ENCODE measurements at places on chromosomes 7 and 10.

DNA sequence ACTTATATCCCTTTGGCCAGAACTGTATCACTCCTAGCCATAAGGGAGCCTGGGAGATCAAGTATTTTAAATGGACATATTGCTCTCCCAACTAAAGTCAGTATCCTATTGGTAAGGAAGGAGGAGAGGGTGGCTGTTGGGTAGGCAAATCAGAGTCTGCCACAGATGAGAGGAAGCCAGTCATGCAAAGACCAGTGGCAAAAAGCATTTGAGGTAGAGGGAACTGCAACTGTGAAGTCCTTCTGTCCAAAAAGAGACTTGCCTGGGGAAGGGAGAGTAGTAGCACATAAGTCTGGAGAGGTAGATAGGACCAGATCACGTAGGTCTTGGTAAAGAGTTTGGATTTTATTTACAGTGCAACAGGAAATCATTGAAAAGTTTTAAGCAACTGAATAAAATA lies 8.8 kb upstream of the CCNJ start:
- DNase-seq: no peak

DNA sequence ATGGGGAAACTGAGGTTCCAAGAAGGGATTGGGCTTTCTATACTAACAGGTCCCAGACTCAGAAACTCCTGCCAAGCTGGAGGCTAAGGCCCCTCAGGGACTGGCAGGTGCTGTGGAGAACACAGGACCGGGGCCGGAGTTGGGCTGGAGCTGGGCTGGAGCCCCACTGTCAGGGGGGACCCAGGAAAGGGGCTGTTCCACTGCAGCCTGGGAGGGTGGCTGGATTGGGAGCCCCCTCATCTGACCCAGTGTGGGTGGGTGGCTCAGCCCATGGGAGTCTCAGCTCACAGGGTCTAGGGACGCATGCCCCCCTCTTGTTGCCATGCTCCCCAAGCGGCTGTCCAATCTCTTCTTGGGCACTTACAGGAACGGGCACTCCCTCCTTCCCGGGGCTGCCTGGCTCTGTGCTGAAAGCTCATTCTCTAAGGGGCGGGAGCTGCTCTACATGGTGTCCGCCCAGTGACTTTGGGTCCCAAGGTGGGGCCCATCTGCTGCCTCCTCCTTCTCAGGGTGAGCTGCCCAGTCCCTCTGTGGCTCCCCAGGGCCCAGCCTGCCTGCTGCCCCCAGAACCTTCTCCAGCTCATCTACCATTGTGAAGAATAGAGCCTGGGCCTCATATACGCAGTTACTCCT lies 126.5 kb downstream of the MYL10 start:
- DNase-seq: peak; percentile 22

DNA sequence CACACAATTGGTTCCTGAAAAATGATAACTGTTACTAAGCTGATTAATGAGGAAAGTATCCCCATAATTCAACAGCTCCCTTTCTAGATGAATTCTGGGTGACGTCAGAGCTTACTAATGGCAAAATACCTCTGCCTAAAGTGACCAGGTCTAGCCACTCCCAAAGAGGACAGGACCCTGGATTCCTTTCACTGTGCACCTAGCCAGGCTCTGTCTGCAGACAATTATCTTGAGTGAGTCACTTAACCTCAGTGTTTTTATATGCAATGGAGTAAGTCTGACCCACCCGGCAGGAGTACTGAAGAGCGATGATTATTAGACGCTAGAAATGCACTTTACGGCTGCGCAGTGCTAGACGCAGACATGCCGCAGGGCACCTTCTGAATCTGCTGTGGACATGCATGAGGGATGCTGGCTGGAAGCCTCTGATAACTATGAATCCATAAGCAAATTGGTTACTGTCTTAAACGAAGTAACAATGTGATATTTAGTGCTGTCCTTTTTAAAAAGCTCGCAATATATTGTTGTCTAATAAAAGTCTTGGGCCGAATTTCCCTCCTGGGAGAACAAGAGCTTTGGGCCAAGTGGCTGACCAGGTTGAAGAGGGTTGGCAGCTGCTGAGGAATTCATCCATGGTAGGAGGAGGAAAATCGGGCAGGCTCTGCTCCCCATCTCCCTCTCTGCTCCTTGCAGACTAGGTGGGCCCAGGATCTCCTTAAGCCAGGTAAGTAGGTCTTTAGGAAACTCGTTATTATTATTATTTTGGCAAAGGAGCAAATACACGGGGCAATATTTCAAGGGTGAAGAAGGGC lies 4.6 kb upstream of the INPP5A start:
- DNase-seq: no peak

- DNase-seq: peak; percentile 60
These were observed 2.3 kb upstream of the NRP1 start for GRCh38 chr10:33336582-33337325.

GRCh38 chr10:133249094-133249780 lies 11.6 kb downstream of the VENTX start:
- no peak for DNase-seq

DNA sequence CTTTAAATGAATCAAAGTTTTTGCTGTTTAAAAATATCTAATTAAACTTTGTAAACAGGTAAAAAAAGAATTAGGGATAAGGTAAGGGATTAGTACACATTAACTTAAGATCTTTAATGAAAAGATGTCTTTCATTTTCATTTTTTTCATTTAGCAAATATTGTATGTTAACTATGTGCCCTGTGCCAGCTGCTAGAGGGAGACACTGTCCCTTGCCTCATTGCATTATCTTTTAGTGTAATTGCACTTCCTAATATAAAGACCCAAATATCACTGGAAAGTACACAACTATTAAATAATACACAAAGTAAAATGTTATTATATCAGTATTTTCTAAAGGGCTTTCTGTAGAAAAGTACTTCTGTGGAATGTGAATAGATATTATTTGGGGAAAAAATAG lies 102.7 kb downstream of the GPR37 start:
- DNase-seq: no peak

Data from mucosa of descending colon (tissue), 3 donors.